CD4-positive, alpha-beta T cell treated with Interleukin-17A for 4 hours (primary cell): ENCODE measurements at places on chromosomes 4 and X.
A peak's percentile ranks its signal among the peaks of the same experiment; 100 is the strongest.

DNA sequence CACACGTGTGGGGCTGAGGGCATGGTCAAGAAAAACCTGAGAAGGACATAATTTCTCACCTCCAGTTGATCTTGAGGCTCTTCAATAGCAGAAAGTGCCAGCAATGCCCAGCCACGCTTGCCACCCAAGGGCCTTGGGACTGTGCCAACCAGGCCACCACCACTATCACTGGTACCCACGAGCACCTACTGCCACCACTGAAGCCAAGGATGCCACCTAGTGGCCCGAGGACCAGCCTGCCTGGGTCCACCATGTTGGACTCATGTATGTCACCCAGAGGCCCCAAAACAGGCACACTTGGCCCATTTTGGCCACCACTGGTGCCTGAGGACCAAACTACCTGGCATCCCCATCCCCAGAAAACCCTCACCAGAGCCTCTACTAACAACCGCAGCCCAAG lies 191.8 kb downstream of the ADAM29 start:
- no peak for DNase-seq

DNA sequence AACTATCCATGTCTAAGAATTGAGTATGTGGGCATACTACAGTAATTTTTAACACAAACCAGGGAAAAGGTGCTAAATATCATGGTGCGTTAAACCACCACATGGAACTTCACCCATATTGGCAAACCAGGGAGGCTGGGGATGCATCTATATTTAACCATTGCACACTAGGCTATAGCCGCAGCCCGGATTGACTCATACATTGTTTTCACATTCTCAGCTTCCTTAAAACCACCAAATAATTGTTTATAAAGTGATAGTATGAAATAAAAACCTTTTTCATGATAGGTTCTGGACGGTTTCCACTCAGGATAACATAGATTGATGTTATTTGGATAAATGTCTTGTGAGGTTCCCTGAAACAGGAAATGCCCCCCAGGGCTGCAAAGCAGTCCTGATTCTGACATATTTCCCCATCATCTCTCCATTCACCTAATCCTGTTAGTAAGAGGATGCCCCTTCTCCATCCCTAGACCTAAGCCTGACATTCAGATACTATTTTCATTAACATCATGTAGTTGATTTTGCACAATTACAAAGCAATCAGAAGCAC lies 7.9 kb downstream of the COL25A1 start:
- DNase-seq = no peak

GRCh38 chr4:108906006-108906405 lies 143.2 kb upstream of the ETNPPL start:
- no peak for DNase-seq

- no peak for DNase-seq
Measured at GRCh38 chr4:20301161-20301560, 49.5 kb downstream of the SLIT2 start.

- DNase-seq = no peak
Measured at GRCh38 chr4:8331575-8331955, 62.0 kb downstream of the HTRA3 start.

GRCh38 chr4:84378356-84378755 lies 120.7 kb downstream of the NKX6-1 start:
- DNase-seq = no peak

GRCh38 chr4:144350706-144351105 lies 210.2 kb upstream of the GYPA start:
- no peak for DNase-seq

GRCh38 chr4:74109870-74110605 lies 11.0 kb upstream of the CXCL2 start:
- no peak for DNase-seq

- peak; percentile 69 for DNase-seq
Measured at GRCh38 chrX:43557792-43558191, 98.3 kb upstream of the MAOA start.

- peak; percentile 56 for DNase-seq
Measured at GRCh38 chr4:80172203-80172602, 25.1 kb upstream of the PRDM8 start.

- DNase-seq = no peak
Measured at GRCh38 chr4:73777612-73778011, 37.2 kb downstream of the CXCL8 start.
